Endothelial cell of umbilical vein (primary cell): ENCODE measurements at places on chromosomes 2 and 18. TPM values are rescaled to one million over a fixed set of nuclear protein-coding genes. Genes with fewer than 3 reads are reported as not detected.
A peak's percentile ranks its signal among the peaks of the same experiment; 100 is the strongest.

DNA sequence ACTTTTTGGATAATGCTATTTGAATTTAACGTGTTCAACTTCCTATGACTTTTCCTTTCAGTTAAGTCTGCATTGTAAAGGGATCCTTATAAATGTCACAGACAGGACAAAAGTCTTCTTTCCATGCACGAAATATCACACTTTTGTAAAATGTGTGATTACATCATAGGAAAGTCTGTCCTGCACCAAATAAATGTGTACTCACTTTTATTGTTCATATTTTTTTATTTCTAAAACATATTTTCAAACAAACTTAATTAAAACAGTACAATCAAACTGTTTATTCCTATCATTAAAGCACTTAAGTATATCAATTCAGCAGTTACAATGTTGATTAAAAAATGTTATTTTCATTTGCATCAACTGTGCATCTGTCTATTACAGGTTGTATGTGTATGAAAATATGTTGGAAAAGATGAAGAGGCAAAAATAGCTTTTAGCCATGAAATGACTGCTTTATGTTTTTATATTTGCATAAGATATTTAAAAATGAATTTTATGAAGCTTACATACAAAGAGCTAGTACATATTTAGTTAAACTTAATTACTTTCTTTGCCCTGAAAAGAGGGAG, 105.6 kb downstream of the CSRNP3 start:
- DNase-seq: no peak

- DNase-seq: no peak
Measured at GRCh38 chr2:199804831-199805230, 46.2 kb downstream of the FTCDNL1 start.

DNA sequence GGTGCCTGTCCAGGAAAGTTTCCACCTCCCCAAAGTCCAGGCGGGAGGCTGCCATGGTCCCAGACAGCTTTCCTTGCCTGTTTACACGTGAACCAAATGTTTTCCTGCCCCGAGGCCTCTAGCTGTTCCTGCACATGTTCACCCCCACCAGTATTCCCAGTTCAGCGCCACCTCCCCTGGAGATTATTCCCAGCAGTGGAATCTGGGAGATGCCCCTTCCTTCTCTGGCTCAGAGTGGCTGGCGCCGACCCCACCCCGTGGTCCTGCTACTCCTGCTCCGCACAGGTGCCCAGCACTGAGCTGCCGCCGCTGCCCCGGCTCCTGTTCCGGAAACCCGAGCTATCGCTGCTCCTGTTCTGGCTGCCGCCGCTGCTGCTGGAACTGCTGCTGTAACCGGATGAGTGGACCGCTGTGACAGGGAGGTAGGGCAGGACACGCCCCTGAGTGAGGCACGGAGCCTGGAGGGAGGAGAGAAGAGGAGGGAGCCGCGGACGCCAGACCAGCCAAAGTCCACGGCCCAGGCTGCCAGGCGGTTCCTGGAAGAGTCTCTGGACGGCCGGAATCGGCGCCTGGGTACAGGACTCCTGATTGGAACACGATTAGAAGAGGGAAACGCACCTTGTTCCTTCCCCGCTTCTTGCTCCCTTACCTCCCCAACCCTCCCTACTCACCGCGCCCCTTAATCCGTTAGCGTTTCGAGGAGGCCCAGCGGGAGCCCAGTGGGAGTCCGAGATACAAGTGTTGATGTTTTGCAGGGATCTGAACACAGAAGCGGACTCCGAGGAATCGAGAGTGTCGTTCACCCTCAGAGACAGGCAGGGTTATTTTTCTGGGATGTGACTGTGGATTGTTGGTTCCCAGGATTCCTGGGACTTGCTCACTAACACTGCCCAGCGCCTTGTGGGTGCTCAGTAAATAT, at the start of gene PDE11A:
Gene PDE11A, minus strand, starts transcription at position 395 of the 919 bp plus-strand sequence. Its CDS starts 340 bp downstream, at position 55.
- peak; percentile 52 for DNase-seq

- DNase-seq: peak; percentile 76
Measured at GRCh38 chr2:200905618-200906296, 16.6 kb downstream of the NIF3L1 start.

SRD5A2 gene
- not detected in 2 replicates for total RNA-seq
